ENCODE measurements at places on chromosomes 3 and 15. TPM values are rescaled to one million over a fixed set of nuclear protein-coding genes. Genes with fewer than 3 reads are reported as not detected.

GRCh38 chr3:186772281-186772694 is 11.1 kb upstream of the EIF4A2 start:
- no peaks in the 10 kb centered on the region for H3K27me3 ChIP-seq
- DNase-seq = no peak
- H3K27ac ChIP-seq = peak overlapping the region; percentile 40
- H3K36me3 ChIP-seq = no peaks in the 10 kb centered on the region

DNA sequence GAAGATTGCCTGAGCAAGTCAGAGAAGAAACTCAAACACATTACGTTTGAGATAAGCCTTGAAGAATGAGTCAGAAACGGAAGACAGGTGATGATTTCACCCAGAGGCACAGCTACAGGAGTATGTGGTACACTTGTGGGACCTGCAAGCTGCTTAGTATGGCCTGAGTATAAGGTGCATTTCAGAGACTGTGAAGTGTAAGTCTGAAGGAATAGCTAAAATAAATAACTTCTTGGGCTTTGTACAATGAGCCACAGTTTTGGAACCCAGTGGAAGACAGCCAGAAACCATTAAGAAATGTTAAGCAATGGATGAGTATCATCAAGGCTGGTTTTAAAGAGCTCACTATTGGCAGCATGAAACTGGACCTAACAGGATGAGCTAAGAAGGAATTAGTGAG is 826.2 kb downstream of the ROBO1 start:
- no peaks in the 10 kb centered on the region for H3K36me3 ChIP-seq
- no peak overlapping the region for H3K4me3 ChIP-seq
- no peaks in the 10 kb centered on the region for H3K4me1 ChIP-seq
- no peak overlapping the region for H3K27ac ChIP-seq
- H3K27me3 ChIP-seq = no peaks in the 10 kb centered on the region

- DNase-seq = no peak
- H3K27me3 ChIP-seq = no peaks in the 10 kb centered on the region
- H3K27ac ChIP-seq = no peak overlapping the region
- H3K4me1 ChIP-seq = no peaks in the 10 kb centered on the region
- H3K36me3 ChIP-seq = no peaks in the 10 kb centered on the region
- no peak overlapping the region for H3K4me3 ChIP-seq
Measured at GRCh38 chr3:141840737-141841544, 35.5 kb upstream of the ATP1B3 start.

- no peaks in the 10 kb centered on the region for H3K4me1 ChIP-seq
- no peaks in the 10 kb centered on the region for H3K36me3 ChIP-seq
- no peaks in the 10 kb centered on the region for H3K27me3 ChIP-seq
Measured at GRCh38 chr3:118946449-118946848, 88.2 kb downstream of the IGSF11 start.

The FOXL2NB gene
- not detected for total RNA-seq

- peak overlapping the region; percentile 22 for H3K27ac ChIP-seq
- H3K36me3 ChIP-seq = no peaks in the 10 kb centered on the region
- no peak overlapping the region for H3K4me3 ChIP-seq
- peaks cover 3% of the 10 kb centered on the region for H3K4me1 ChIP-seq
- no peak for DNase-seq
- no peaks in the 10 kb centered on the region for H3K27me3 ChIP-seq
Measured at GRCh38 chr15:49860101-49860500, 239.3 kb downstream of the DTWD1 start.

The NANOGP8 gene
- 0.39 TPM for total RNA-seq

Data from right atrium auricular region (tissue), 2 donors.